Choroid plexus epithelial cell (primary cell): ENCODE measurements at places on chromosomes 1 and 21.

GRCh38 chr1:238360474-238360873, 469.8 kb upstream of the ZP4 start:
- no peak for DNase-seq

- no peak for DNase-seq
These were observed 453.9 kb upstream of the PKN2 start for GRCh38 chr1:88230126-88230525.

DNA sequence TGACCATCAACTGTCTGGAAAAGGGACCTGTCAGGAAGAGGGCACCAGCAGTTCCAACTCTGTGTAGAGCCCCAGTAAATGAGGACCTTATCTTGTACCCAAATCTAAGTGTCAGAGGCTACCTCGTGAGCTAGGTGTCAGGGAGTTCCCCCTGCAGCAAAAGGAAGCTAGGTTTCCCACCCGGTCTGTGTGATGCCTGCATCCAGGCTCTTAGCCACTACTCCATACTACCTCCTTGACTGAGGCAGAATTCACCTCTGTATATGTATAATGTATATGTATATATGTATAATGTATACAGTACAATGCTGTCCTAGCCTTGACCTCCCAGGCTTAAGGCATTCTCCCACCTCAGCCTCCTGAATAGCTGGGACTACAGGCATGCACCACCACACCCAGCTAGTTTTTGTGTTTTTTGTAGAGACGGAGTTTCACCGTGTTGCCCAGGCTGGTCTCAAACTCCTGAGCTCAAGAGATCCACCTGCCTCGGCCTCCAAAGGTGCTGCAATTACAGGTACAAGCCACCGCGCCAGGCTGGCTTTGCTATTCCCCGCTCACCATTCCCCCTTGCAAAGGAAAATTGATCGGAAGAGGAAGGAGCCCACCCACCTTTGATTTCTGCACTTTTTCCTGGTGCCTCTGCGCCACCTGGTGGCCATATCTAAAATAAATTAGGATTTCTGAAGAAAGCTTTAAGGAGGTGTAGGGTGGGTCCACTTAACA, 15.7 kb upstream of the LUZP1 start:
- DNase-seq: peak; percentile 57

DNA sequence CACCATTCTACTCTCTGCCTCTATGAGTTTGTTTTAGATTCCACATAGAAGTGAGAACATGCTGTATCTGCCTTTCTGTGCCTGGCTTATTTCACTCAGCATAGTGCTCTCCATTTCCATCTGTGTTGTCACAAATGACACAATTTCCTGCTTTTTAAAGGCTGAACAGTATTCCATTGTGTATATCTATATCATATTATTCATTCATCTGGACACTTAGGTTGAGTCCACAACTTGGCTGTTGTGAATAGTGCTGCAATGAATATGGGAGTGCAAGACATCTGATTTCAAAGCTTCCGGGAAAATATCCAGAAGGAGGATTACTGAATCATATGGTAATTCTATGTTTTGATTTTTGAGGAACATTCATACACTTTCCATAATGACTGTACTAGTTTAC, 20.1 kb upstream of the DONSON start:
- DNase-seq: no peak

- peak; percentile 73 for DNase-seq
These were observed 129.4 kb upstream of the EDN2 start for GRCh38 chr1:41613689-41614574.

- no peak for DNase-seq
These were observed 511.6 kb downstream of the KIF26B start for GRCh38 chr1:245666412-245666811.

DNA sequence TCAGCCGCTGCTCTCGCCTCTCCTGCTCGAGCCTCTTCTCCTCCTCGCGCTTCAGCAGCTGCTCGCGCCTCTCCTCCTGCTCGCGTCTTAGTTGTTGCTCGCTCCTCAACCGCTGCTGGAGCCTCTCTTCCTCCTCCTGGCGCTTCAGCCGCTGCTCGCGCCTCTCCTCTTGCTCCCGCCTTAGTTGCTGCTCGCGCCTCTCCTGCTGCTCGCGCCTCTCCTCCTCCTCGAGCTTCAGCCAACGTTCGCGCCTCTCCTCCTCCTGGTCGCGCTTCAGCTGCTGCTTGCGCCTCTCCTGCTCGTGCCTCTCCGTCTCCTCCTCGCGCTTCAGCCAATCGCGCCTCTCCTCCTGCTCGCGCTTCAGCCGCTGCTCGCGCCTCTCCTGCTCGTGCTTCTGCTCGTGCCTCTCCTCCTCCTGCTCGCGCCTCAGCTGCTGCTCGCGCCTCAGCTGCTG, 3.7 kb downstream of the TCHH start:
- DNase-seq: peak; percentile 55

- peak; percentile 23 for DNase-seq
These were observed 101.2 kb downstream of the FASLG start for GRCh38 chr1:172760121-172760520.

DNA sequence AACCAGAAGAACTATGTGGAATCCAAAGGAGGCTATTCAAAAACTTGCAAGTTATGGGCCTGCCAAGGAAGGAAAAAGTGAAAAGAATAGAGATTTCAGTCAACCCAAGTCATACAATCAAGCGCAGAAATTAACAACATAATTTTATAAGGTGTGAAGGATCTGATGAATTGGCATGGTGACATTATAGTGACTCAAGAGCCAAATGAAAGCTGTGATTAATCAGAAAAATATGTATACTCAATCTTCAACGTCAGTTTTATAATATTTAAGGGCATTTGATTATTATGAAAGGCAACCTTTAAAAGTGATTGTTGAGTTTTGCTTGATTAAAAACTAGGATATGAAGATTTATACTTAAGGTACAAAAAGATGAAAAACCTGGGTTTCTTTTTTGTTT, 37.8 kb upstream of the THEM4 start:
- DNase-seq: no peak

DNA sequence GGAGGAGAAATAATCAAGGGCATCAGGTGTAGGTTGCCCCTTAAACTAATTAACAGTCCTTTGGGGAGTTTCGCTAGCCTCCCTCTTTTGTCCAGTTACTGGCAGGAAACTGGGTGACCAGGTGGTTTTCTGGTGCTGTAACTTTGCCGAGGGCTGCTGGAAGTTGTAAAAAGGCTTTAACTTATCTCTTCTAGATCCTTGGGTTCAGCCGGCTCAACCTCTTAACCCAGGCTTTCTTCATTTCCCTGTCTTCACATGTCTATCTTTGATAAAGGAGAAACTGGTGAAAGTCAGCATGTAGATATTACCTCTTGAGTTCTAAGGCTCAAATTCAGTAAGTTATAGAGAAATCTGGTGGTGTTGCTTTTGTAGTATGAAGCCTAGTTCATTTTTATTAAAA, 289.7 kb upstream of the NRIP1 start:
- no peak for DNase-seq

DNA sequence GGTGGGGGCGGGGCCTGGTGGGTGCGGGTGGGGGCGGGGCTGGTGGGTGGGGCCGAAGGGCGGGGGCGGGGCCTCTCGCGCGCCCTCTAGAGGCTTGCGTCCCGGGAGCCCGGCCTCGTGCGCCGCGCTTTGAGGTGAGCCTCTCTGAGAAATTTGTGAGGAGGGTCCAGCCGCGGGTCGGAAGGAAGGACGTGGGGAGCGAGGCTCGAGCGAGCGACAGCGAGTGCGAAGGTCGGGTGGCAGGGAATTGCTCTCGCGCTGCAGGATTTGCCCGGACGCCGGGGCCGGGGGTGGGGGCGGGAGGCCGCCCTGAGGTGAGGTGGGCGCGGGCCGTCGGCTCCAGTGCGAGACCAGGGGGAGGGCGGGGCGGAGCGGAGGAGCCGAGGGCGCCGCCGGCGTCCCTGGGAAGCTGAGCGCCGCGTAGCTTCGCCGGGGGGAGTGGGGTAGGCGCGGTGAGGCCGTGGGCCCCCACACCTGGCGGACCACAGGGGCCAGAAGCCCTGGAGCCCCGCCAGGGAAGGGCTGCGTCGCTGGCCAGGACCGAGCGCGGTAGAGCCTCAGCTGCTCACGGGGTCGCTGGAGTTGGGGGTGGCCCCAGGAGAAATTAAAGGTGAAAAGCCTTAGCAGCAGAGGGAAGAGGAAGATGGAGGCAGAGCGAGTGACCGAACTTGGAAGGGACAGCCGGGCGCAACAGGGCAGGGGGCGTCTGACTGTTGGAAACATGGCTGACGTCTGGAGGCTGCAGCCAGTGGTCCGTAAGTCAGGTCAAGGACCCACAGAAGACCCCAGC, 754 bp upstream of the LSS start:
- no peak for DNase-seq

- DNase-seq: no peak
These were observed 26.2 kb downstream of the TNFSF18 start for GRCh38 chr1:173024543-173024942.

GRCh38 chr21:38777531-38777930, 28.2 kb upstream of the ETS2 start:
- DNase-seq: no peak

- DNase-seq: no peak
These were observed 189.9 kb upstream of the AJAP1 start for GRCh38 chr1:4464478-4464877.

- no peak for DNase-seq
These were observed 6.9 kb upstream of the PTGFRN start for GRCh38 chr1:116902723-116903383.

DNA sequence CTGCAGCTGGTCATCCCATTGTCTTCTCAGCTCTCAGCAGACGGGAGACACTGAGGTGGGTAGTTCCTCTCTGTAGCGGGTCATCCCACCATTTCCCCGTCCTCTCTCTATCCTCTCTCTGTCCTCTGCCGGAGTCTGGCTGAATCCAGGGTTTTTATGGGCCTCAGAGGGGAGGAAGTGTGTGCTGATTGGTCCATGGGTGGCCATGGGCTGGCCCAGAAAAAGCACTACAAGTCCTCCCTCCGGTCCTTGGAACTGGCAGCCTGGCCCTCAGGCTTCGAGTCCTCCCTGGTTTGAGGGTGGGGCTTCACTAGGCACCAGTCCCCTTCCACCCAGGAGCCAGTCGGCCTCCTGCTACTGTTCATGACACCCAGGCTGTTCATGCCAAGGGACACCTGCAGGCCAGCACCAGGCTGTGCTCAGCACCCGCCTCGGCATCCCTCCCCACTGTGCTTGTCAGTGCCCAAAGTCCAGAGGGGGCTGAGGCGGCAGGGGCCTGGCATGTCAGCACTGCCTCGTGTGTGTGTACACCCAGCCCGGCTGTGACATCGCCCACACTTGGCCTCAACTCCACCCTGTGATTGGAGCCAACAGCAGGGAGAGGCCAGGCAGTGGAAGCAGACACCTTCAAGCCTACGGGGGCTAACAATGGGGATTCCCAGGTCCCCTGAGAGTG, 23.0 kb upstream of the LRRC8C start:
- no peak for DNase-seq

GRCh38 chr1:73901738-73902137, 296.2 kb downstream of the LRRIQ3 start:
- no peak for DNase-seq

GRCh38 chr1:200161801-200162200, 134.3 kb downstream of the NR5A2 start:
- no peak for DNase-seq

DNA sequence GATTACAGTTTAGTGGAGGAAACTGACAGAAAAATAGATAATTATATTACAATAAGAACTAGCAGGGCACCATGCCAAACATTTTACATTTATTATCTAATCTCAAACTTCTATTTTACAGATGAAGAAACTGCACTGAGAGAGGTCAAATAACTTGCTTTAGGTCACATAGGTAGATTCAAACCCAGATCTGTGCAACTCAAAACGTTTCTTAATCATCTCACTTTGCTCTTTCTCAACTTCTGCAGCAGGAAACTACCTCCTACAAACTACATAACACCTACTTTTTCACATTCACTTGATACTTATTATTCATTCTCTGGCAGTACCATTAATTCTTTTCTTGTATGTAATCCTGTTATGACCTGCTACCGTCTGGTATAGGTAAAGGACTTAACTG, 49.9 kb upstream of the BCL10 start:
- no peak for DNase-seq

- DNase-seq: peak; percentile 82
These were observed 3.9 kb downstream of the TBX15 start for GRCh38 chr1:118984086-118984721.

DNA sequence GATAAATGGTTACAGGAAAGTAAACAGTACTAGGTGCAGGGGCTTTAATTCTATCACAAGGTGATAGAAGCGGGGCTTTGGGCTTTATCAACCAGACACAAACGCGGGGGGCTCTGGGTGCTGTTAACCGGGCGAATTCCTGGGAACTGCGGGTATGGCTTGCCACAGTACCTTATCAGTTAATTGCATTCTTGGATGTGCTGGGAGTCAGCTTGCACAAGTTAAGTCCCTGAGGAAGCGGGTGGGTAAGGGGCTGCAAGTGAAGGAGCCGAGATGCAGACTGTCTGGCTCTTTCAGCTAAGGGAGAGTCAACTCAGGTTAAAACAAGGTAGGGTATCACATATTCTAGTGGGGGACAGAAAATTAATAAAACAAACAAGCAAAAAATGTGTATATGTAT, 661 bp downstream of the GBP4 start:
- no peak for DNase-seq

GRCh38 chr1:242738702-242739645, 214.5 kb upstream of the PLD5 start:
- no peak for DNase-seq

DNA sequence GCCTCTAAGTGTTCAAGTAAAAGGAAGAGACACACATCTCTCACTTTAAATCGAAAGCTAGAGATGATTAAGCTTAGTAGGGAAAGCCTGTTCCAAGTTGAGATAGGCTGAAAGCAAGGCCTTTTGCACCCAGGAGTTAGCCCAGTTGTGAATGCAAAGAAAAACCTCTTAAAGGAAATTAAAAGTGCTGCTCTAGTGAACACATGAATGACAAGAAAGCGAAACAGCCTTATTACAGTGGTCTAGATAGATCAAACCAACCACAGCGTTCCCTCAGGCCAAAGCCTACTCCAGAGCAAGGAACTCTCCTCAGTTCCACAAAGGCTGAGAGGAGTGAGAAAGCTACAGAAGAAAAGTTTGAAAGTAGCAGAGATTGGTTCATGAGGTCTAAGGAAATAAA, 14.9 kb downstream of the TCP10L start:
- no peak for DNase-seq

- no peak for DNase-seq
These were observed 1.0 kb downstream of the C1orf115 start for GRCh38 chr1:220691053-220691684.

- DNase-seq: no peak
These were observed 23.6 kb upstream of the SPSB1 start for GRCh38 chr1:9269078-9269501.

GRCh38 chr1:22142315-22143064, 407 bp downstream of the WNT4 start:
- peak; percentile 28 for DNase-seq

- DNase-seq: no peak
These were observed 6.4 kb downstream of the CXADR start for GRCh38 chr21:17519208-17519738.

- peak; percentile 79 for DNase-seq
These were observed 1.0 kb downstream of the BTG2 start for GRCh38 chr1:203306089-203306964.

- DNase-seq: no peak
These were observed 3.7 kb downstream of the SLC19A1 start for GRCh38 chr21:45538381-45539045.
